ENCODE measurements at places on chromosomes 16 and 17.

GRCh38 chr17:2903193-2903974, 107.1 kb downstream of the RAP1GAP2 start:
- DNase-seq, result no peak

- no peak for DNase-seq
These were observed 53.4 kb downstream of the NF1 start for GRCh38 chr17:31148205-31148604.

- no peak for DNase-seq
These were observed 3.1 kb upstream of the ARL5C start for GRCh38 chr17:39169101-39169500.

GRCh38 chr16:84656649-84657048, 8.3 kb downstream of the KLHL36 start:
- DNase-seq, result no peak

- DNase-seq, result no peak
These were observed 43.4 kb downstream of the IRX3 start for GRCh38 chr16:54243202-54243601.

DNA sequence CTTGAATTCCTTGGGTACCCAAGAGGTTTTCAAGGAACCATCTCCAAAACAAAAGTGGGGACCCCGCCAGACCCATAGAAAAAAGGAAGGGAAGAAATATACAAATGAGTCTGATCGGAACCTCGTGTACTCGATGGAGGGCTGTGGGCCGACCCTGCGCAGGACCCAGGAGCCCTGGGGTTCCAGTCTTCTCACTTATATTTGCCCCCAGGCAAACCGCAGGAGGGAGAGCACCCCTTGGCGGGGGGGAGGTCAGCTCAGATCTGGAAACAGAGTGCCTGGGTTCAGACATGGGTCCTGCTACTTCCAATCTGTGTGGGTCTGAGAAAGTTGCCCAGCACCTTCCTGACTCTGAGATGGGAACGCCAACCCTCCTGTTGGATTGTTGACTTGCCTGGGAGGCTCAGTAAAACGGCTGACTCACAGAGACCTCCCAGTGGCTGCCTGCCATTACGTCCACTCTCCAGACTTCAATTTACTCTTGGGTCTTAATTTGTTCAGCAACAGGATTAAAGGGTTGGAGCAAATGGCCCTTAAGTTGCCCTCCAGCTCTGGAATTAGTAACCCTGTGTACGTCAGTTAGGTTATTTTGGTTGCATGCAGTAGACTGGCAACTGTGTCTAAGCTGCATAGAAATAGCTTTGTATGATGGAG, 24.9 kb upstream of the CACNG4 start:
- no peak for DNase-seq

DNA sequence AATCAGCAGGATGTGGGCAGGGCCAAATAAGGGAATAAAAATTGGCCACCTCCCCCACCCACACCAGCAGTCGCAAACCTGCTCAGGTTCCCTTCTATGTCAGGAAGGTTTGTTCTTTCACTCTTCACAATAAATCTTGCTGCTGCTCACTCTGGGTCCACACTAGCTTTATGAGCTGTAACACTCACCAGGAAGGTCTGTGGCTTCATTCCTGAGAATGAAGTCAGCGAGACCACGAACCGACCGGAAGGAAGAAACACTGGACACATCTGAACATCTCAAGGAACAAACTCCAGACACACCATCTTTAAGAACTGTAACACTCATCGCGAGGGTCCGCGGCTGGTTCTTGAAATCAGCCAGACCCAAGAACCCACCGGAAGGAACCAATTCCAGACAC, 115.5 kb upstream of the TBX2 start:
- no peak for DNase-seq

DNA sequence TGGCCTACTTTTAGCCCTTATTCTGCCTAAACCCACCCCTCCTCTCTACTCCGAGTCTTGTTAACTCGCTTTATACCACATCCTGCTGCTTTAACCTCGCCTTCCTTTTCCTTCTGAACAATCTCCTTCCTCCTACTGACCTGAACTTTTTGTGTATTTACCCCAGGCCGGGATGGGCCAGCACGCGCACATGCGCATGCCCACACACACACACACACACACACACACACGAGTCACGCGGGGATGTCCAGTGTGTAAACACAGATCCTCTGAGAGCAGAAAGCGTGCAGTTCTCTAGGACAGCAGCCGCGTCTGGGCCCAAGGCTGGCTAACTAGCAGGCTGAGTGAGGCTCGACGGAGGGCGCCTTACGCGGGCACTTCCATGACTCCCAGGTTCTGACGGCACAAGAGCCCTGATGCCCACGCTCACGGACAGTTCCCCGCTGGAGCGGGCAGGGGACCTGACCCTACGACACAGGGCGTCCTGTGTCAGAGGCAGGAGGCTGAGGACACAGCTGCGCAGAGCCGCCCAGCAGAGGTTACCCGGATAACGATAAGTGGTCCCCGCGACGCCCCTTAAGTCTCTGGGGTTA, 610 bp downstream of the PIK3R5 start:
- no peak for DNase-seq
